ENCODE measurements at places on chromosomes 5 and 9.

DNA sequence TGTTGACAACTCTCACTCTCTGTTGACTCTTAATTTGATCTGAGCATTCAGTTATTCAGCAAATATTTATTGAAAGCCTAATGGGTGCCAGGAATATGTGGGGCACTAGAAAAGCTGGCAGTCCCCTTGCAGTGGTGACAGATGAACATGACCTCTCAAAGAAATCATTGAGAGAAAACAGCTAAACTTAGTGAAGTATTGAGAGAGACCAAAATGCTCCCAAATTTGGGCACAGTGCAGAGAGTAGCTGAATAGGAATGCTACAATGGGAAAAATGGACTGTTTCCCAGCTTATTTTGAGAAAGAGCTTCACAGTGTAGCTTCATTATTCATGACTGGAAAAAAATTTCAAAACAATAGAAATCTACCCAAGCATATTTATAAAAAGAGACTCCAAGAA lies 257.9 kb downstream of the SGCD start:
- no peak for DNase-seq

DNA sequence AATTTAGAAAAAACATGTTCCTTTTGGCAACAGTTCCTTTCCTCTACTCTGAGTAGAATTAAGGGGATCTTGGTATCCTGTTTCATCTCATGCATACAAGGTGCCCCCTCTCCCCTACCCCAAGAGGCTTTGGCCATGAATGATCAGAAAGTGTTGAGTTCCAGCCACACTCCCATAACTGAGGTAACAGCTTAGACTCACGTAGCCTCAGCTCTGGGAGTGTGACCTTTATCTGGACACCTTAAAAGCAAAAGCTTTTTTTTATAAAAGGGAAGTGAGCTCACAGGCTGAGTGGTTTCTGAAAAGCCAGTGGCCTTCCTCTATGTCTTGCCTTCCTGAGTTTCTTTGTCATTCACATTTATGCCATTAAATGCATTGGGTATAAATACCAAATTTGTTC lies 900 bp upstream of the HAVCR2 start:
- no peak for DNase-seq

DNA sequence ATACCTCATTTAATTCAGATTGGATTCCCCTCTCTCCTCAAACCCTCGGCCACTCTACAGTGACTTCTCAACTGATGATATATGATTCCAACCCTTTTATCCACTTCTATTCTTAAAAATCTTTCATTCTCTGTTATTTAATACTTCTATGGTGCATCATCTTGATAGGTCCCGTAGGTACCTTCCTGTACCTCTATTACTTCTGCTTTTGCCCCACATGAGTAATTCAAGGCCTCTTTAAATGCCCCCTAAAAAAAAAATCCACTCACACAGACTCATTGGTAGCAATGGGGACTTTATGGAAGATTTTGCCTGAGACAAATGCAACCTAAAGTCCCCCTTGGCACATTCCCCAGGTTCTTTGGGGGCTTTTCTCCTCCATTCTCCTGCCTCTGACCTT lies 54.3 kb downstream of the FAM81B start:
- DNase-seq, result no peak

- DNase-seq, result no peak
These were observed 155.7 kb upstream of the SH3GL2 start for GRCh38 chr9:17422994-17423680.

- no peak for DNase-seq
These were observed 236.4 kb downstream of the CAAP1 start for GRCh38 chr9:26656003-26656870.

- peak; percentile 27 for DNase-seq
These were observed 1.4 kb downstream of the MLLT3 start for GRCh38 chr9:20620650-20621470.

GRCh38 chr9:93084471-93084881 lies 11.5 kb upstream of the CARD19 start:
- DNase-seq, result no peak

All from Caco-2 (cell line).